ENCODE measurements at places on chromosomes 2 and 18.

DNA sequence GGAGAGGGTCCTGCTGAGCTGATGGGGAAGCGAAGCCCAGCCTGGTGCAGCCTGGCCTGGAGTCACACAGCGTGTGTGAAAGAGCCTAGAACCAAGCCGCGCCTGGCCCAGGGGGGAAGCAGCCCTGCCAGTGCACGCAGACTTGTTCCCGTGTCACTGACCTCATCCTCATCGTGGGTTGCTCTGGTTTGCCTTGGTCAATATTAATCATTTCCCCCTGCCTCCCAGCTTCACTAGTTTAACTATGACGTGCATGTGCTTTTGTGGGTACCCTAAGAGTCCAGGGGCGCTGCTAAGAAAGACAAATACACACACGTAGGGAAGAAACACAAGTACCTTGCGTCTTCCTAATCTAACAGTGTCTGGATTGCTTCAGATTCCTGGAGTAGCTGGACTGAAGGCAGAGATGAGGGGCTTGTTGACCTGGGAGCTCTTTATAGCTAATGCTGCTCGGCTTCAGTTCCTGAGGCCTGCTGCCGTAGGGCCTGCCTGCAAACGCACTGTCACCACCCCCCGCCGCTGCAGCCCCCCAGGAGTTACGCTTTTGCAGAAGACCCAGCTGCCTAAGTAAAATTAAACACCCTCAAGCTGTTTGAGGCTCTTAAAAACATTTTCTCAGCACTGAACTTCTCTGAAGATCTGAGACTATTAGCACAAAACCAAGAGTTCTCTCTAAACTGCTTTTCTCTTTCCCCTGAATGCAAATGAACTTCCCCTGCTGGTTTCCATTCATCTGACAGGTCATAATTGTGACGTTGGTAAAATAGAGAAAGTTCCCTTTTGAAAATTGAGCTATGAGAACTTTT, 159.2 kb downstream of the FAM210A start:
- DNase-seq = no peak

- peak; percentile 60 for DNase-seq
These were observed 523.3 kb downstream of the TRIB2 start for GRCh38 chr2:13240061-13240460.

GRCh38 chr2:177430411-177430810, 37.8 kb downstream of the AGPS start:
- DNase-seq = no peak

GRCh38 chr2:230542751-230543150, 126.8 kb downstream of the SP100 start:
- DNase-seq = no peak

DNA sequence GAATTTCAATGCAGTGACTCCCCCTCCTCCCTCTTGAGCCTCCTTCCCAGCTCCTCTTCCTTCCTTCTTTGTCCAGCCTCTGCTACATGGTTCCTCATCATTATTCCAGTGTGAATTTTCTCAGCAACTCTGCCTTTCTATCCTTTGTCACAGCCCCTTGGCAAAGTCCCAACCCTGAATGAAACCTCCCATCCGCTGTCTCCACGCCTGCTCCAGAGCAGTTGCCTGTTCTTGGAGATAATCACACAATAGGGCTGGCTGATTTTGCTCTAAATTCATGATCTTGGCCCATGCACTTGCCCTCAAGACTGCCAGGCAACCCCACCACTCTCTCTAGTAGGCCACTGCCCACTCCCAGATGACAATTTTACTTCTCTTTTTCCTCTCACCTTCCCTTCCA, 61.4 kb downstream of the BCL2L11 start:
- DNase-seq = no peak

DNA sequence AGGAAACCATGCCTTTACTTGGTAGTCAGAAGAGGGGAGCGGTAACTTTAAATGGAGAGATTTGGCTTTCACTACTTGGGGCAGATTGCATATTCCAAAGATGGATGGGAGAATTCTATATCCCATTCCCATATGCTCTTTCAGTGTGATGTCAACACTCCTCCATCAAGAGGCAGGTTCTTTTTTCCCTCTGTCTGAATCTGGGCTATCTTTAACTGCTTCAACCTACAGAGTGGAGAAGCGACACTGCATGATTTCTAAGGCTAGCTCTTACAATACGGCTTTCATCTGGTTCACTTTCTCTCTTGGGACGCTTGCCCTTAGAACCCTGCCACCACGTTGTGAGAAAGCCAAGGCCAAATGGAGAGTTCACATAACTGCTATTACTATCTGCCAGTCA, 34.4 kb downstream of the SKA1 start:
- no peak for DNase-seq

GRCh38 chr2:46420945-46421344, 58.4 kb upstream of the TMEM247 start:
- DNase-seq = no peak

- no peak for DNase-seq
These were observed 105.0 kb downstream of the B3GNT2 start for GRCh38 chr2:62300925-62301324.

- DNase-seq = no peak
These were observed 242.7 kb upstream of the ZSWIM2 start for GRCh38 chr2:187091664-187092063.

GRCh38 chr2:84421197-84421596, 37.9 kb downstream of the SUCLG1 start:
- no peak for DNase-seq

DNA sequence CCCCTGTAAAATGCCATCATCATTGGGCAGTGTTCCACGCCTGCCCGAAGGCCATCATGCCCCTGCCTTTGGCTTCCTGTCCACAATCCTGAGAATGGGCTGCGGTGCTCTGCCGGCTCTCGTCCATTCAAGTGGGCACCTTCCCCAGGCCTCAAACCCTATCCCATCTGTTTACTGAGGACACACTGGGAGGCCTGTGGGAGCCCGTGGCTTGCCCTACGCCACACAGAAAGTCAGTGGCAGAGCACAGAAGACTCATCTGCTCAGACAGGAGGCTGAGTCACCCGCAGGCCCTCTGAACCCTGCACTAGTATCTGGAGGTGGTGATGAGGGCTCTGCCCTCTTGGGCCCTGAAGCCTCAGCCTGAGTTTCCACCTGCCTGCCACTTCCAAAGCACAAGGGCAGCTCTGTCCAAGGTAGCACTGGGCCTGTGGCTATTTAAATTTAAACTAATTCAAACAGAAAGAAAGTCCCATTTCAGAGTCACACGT, 19.1 kb upstream of the ANKRD53 start:
- no peak for DNase-seq

GRCh38 chr2:155645791-155646190, 686.7 kb downstream of the NR4A2 start:
- no peak for DNase-seq

- no peak for DNase-seq
These were observed 629.1 kb upstream of the SLC39A10 start for GRCh38 chr2:195027947-195028346.

DNA sequence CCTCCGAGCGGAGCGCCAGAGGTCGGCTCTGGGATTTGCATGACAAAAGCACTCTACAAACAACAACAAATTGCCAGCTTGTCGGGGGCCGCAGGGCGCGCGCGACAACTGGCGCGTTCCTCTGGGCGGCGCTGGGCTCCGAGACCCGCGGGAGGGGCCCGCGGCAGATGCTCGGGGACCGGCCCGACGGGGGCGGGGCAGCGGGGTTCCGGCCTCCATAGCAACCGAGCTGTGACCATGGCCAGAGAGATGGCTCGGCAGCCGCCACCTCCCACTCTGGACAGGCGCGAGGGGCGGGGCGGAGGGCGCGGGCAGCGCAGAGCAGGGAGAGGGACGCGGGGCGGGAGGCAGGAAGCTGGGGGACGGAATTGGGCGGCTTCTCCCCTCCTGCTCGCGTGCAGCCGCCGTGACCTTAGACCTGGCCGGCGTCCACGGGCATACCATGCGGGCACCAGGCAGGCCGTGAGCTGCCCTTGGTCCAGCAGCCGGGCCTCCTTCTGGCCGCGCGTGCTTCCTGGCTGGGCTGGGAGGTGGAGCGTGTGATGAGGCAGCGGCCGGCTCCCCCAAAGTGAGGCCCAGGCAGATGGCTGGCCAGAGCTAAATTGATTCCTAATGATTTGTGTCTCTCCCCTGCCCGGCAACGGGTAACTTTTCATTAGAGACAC, 171.5 kb downstream of the CELF4 start:
- no peak for DNase-seq

GRCh38 chr2:239693330-239693729, 292.5 kb upstream of the HDAC4 start:
- no peak for DNase-seq

- DNase-seq = no peak
These were observed 69.4 kb upstream of the TTC27 start for GRCh38 chr2:32558492-32558891.

- DNase-seq = no peak
These were observed 41.0 kb downstream of the SERTAD2 start for GRCh38 chr2:64612575-64613195.

- no peak for DNase-seq
These were observed 15.5 kb downstream of the HDLBP start for GRCh38 chr2:241300000-241300399.

All from NCI-H1048 (cell line).